ENCODE measurements at places on chromosomes 5 and 9.

- DNase-seq: no peak
Measured at GRCh38 chr9:110240198-110240597, 16.1 kb downstream of the TXN start.

DNA sequence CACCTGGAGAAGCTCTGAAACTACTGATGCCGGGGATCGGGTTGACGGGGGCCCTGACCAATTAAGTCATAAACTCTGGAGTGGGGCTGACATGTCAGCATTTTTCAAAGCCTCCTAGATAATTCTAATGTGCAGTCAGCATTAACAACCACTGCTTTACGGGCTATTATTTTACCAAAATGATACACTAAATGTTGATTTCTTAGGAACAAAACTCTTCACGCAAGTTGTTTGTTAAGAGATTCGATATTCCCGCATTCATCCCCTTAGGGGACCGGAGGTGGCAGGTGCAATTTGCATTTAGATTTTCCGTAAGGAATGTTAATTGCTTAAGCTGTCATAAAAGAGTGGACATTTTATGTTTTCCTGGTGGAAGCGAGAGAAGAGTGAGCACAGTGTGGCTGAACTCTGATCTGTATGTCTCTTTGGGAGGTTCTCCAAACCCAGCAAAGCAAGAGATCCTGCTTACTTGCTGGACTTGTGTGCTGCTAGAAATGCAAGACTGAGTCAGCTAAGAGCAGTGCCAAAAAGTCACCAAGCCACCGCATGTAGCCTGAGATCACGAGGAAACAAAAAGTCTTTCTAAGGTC is 77.6 kb downstream of the UGCG start:
- no peak for DNase-seq

DNA sequence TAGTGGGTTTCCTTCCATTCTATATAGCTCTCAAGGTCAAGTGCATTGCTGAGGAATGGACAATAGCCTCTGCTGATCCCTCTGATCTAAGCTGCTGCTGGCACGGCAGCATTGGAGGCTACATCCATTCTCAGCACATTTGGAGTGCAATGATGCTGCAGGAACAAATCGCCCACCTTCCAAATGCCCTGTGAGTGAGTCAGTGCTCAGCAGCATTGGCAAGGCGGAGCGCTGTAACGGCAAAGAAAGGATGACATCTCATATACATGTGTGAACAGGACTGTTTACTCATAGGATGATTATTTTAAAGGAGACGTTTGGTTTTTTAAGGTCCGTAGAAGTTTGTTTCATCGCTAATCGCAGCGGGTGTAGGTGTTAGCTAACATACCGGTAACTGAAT is 408.7 kb downstream of the ARHGEF28 start:
- no peak for DNase-seq

DNA sequence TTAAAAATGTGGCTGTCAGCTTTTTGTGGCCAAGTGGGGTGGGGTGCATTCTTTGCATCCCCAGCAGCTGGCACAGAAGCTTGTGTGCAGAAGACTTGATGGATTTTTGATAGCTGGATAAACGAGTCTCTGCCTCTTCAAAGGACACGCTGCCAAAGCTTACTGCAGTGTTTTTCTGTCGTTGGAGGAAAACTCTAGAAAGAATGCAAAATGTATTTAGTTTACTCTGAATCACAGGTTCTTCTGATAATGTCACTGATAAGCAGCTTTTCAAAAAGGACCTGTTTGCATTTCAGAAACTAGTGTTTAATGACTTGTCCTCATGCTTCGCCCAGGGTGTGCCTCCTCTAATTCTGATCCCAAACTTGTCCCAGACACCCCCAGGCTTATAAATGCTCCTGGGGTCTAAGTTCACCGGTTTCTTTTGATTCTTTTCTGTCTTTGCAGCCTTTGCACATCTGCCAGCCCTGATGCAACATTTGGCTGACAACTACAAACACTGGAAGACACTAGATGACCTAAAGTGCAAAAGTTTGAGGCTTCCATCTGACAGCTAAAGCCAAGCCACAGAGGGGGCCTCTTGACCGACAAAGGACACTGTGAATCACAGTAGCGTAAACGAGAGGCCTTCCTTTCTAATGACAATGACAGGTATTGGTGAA is 66.0 kb downstream of the WDR41 start:
- DNase-seq: no peak

GRCh38 chr9:76796296-76796695 is 32.1 kb downstream of the PCA3 start:
- no peak for DNase-seq

- DNase-seq: no peak
Measured at GRCh38 chr5:96332535-96333366, 100.3 kb downstream of the PCSK1 start.

- no peak for DNase-seq
Measured at GRCh38 chr5:3230254-3230653, 365.4 kb upstream of the IRX1 start.

DNA sequence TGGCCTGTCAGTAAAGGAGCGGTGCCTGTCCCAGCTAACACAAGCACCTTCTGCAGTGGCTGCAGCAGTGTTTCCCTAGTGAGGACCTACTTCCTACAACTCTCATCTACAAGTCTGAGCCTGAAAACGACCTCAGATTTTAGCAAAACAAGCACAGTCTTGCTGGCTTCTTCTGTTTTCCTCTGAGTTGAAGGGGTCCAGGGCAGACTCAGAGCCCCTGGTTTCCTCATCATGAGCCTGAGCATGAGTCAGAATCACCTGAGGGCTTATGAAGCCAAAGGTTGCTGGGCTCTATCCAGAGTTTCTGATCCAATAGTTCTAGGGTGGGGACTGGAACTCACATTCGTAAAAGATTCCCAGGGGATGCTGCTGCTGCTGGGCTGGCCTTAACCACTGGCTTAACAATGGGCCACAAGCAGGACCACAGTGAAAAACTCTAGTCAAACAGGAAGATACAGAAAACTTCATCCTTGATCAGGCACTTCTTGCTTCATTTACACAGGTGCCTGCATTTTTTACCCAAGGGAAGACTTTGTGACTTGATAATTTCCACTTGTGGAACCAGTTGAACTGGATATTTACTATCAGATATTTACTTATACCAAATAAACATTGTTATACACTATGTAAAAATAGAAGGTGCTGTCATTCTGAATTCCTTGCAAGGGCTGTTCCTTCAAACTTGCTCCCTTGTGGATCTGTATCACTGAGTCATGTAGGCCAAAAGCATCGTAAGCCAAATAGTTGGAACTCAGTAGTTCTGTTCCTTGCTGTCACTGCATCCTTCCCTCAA is 4.3 kb upstream of the ACER2 start:
- no peak for DNase-seq

- no peak for DNase-seq
Measured at GRCh38 chr9:68551191-68551590, 10.5 kb upstream of the TMEM252 start.

GRCh38 chr9:5551368-5552150 is 41.2 kb downstream of the PDCD1LG2 start:
- DNase-seq: no peak

- DNase-seq: peak; percentile 39
Measured at GRCh38 chr9:114487607-114488300, 17.5 kb downstream of the WHRN start.

DNA sequence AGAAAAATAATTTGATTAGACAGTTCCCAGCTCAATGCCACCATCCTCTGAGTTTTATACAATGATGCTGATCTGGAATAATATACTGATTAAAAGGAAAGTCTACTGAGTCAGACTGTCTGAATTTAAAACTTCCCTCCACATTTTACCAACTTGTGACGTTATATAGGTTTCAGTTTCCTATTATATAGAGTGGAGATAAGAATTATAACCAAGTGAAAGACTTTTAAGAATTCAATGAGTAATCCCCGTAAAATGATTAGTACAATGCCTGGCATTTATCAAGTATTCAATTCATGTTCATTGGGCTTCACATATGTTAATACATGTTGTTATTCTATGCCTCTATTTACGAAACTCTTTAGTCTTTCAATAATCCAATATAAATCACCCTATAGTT is 166.0 kb downstream of the CDH9 start:
- no peak for DNase-seq

DNA sequence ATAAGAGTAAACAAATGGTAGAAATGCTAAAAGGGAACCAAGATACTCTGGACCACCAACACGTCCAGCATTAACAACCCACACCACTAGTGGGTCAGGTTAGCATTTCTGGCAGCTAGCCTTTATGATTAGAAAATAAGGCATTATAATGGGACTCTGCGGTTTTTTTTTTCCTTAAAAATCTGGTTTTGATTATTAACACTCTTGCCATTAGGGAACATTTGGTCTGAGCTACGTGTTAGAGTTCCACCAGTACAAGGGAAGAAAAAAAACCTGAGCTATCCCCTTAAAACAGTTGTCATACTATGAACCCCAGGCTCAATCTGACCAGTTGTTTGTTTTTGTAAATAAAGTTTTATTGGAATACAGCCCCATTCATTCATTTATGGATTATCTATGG is 110.4 kb downstream of the NTRK2 start:
- DNase-seq: no peak

- no peak for DNase-seq
Measured at GRCh38 chr9:121622387-121623203, 28.8 kb upstream of the DAB2IP start.

GRCh38 chr5:177599731-177600507 is at the start of gene B4GALT7:
TSS of gene B4GALT7 (plus strand) at chr5:177600132. CDS start at chr5:177600211, 79 bp downstream.
- DNase-seq: peak; percentile 79

DNA sequence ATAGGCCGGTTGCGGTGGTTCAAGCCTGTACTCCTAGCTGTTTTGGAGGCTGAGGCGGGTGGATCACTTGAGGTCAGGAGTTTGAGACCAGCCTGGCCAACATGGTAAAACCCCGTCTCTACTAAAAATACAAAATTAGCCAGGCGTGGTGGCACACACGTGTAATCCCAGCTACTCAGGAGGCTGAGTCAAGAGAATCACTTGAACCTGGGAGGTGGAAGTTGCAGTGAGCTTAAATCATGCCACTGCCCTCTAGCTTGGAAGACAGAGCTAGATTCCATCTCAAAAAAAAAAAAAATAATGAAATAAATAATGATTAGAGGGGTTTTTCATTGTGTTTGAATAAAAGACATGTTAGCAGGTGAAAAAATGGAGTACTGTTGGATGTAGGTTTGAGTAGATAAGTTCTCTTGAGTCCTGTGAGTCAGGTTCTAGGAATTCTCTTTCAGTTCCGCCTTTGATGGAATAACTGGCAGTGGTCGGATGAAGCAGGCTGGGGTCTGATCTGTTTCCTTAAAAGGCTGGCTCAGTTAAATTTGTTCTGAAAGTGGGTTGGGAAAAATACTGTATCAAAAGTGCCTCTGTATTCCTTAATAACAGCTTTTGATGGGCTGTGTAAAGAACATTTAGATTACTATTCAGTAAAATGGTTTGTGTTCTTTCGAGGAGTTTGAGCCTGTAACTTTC is 73.2 kb downstream of the AOPEP start:
- no peak for DNase-seq

DNA sequence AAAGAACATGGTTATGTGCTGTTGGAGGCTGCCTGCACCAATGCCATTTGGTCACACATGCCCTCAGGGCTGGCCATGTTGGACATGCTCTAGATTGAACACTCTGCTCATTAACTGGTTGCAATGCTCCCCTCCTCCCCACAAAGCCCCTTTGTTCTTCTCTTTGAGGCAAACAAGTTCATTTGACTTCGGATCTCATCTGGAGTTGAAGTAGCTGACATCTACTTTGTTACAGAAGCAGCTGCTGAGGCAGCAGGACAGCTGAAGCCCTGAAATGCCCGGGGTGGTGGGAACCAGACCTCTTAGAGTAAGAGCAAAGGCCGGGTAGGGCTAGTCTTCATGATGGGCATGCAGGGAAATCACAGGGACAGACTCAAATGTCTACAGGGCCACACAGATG is 123.5 kb downstream of the APBA1 start:
- no peak for DNase-seq

DNA sequence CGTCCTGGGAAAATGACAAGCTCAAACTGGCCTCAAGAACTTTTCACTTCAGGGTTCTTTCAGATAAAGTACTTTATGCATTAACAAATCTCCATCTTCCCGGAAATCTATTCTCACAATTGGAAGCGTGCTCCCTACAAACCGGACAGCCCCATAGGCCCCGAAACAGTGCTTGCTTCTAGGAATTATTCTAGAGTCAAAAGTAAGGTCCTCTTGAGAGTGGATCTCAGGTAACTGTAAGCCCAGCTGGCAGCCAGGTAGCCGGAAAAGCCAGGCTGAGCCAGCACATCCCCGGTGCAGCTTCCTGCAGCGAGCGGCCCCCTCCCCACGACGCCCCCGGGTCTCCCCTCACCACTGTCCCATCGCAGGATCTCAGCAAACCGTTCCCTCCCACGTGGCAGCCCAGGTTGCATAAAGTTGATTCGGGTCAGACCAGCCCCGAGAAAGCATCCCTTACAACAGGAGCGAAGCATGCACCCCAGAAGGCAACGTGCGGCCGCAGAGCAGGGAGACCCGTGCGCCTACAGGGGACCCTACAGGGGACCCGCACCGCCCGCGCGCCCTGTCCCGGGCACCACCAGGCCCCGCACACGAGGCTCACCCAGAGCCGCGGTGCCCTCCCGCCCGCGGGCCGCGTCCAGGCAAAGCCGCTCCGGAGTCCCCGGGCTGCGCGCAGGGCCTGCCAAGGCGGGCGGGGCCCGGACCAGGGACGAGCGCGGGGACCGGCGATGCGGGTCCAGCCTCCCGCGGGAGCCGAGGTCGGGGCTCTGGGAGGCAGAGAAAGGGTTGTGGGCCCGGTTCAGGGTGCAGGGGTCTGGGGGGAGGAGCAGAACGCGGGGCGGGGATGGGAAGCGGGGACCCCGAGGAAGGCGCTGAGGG is 920 bp downstream of the LPCAT1 start:
- no peak for DNase-seq

Data from activated T-cell treated with anti-CD3 and anti-CD28 coated beads for 1 hour (primary cell).